ENCODE measurements at places on chromosomes 7 and 10.

DNA sequence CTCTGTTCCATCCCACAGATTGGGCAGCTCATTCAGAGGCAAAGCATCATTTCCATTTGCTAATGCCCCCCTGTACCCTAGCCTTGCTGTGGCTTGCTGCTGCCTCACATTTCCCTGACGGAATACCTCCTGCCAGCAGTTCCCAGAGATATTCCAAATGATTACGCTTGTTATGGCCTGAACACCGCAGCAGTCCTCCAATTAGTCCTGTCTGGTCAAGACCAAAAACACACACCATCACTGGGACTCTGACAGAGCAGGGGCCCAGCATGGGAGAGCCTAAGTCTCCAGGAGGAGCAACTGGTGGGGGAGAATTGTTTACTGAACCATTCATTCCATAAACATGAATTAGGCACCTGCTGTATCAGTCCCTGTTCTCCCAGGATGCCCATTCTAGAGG is 6.1 kb downstream of the OGDHL start:
- no peak for DNase-seq

DNA sequence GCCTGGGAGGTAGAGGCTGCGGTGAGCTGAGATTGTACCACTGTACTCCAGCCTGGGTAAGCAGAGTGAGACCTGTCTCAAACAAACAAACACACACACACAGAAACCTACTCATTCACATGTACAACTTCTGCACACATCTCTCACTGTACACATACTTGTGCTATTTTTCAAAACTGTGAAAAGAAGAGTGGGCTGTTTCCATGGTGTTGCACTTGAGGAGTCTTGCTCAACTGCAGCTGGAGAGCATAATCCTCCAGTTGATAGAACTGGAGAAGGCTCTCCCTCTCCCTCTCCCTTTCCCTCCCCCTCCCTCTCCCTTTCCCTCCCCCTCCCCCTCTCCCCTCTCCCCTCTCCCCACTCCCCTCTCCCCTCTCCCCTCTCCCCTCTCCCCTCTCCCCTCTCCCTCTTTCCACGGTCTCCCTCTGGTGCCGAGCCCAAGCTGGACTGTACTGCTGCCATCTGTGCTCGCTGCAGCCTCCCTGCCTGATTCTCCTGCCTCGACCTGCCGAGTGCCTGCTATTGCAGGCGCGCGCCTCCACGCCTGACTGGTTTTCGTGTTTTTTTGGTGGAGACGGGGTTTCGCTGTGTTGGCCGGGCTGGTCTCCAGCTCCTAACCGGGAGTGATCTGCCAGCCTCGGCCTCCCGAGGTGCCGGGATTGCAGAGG is 43.7 kb upstream of the DLD start:
- DNase-seq, result no peak

GRCh38 chr7:81607987-81608386 is 161.9 kb downstream of the HGF start:
- no peak for DNase-seq

- DNase-seq, result no peak
Measured at GRCh38 chr7:142030294-142030693, 34.6 kb downstream of the MGAM start.

- DNase-seq, result no peak
Measured at GRCh38 chr10:117519286-117519685, 23.3 kb upstream of the EMX2 start.

DNA sequence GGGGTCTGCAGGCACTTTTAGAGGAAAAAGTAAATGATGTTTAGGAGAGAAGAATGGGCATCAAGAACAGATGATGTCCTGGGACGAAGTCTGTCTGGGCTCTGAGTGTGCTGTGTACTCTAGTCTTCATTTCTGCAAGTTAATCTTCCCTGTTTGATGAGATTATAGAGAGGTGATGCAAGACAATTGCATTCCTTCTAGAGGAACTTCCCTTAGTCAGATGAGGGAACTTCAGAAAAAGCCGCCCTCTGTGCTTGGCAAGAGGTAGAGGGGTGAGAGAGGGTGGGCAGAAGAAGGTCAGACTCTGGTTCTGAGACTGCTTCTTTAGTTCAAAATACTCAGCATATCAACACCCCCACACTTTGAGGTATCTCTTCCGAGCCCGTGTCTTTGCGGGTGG is 797.9 kb downstream of the LRMDA start:
- DNase-seq, result no peak

DNA sequence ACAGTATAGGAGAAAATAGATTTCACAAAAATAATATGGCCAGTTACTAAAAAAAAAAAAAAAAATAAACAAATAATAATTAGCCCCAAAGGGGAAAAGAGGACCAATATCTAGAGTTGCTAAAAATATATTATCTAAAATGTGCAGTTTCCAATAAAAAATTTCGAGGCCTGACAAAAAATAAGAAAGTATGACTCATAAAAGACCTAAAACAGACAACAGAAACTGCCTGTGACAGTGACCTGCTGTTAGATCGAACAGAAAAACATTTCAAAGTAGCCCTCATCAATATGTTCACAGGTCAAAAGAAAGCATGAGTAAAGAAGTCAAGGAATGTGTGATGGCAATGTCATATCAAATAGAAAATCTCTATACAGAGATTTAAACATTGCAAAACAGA is 11.8 kb upstream of the TSPAN12 start:
- no peak for DNase-seq

GRCh38 chr10:62915158-62915557 is 99.0 kb upstream of the EGR2 start:
- DNase-seq, result no peak

GRCh38 chr7:140745266-140746058 is 49.0 kb downstream of the NDUFB2 start:
- DNase-seq, result no peak

DNA sequence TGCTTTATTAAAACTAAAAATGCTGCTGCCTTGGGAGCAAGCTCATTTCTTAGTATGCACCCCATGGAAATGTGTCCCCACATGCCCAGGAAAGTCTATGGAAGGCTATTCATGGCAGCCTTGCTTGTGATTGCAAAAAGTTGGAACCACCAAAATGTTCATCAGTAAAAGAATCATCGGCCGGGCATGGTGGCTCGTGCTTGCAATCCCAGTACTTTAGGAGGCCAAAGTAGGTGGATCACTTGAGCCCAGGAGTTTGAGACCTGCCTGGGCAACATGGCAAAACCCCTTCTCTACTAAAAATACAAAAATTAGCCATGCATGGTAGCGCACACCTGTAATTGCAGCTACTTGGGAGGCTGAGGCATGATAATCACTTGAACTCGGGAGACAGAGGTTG is 79.8 kb downstream of the ARHGAP22 start:
- no peak for DNase-seq

DNA sequence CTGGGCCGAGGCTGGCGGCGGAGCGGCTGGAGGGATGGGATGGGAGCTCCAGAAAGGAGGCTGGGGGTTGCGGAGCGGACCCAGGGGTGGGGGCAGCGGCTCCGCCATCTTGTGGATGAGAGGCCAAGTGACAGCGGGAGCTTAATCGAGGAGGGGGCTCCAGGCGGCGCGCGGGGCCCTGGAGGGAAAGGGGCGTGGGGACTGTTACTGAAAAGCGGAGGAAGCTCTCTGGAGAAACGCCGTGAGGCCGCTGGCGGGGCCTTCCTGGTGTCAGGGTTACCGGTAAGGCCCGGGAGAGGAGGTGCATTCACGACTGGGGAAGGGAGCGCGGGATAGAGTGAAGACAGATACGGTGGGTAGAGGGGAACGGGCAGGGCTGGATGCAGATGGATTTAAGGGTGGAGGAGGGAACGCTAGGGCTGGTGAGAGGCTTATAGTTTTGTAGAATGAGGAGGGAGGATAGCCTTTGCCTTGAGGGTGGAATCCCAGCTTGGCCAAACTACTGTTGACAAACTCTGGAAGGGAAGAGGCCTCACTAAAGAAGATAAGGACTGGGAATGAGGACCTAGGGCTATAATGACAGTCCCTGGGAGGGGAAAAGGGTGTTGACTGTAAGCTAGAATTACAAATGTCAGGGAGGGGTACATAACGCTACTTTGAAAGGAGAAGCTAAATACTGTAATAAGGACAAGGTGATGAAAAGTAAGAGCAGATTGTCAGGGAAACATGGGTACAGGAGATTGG is 535 bp downstream of the BTRC start:
- DNase-seq, result no peak

GRCh38 chr7:95549818-95550529 is 46.3 kb downstream of the PDK4 start:
- DNase-seq, result no peak

DNA sequence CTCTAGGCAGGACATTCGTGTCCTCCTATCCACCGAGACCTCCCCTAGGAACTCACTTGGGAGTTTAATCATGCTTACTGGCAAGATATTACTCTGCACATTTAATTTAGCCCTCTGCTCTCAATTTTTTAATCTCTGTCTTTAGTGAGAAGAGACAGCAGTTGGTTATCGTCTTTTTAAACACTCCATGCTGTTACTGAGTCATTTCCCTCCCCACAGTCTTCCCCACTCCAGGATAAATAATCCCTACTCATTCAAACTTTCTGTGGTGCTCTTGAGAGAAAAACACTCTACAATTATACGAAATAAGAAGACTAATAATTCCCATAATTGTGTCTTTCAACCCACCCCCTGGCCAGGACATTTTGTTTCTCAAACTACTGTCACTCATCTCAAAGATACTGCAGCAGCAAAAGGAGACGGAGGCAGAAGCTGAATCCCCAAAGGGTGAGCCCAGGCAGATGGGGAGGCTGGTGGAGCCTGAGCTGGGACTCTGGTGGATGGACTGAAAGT is 84.2 kb downstream of the ANK3 start:
- no peak for DNase-seq

- DNase-seq, result no peak
Measured at GRCh38 chr7:46153583-46153950, 232.5 kb upstream of the IGFBP3 start.

GRCh38 chr10:79984851-79985250 is 35.9 kb upstream of the SFTPD start:
- DNase-seq, result no peak

GRCh38 chr10:16890691-16891090 is 73.5 kb upstream of the RSU1 start:
- no peak for DNase-seq

GRCh38 chr7:11524476-11525397 is 307.3 kb downstream of the THSD7A start:
- peak; percentile 20 for DNase-seq

DNA sequence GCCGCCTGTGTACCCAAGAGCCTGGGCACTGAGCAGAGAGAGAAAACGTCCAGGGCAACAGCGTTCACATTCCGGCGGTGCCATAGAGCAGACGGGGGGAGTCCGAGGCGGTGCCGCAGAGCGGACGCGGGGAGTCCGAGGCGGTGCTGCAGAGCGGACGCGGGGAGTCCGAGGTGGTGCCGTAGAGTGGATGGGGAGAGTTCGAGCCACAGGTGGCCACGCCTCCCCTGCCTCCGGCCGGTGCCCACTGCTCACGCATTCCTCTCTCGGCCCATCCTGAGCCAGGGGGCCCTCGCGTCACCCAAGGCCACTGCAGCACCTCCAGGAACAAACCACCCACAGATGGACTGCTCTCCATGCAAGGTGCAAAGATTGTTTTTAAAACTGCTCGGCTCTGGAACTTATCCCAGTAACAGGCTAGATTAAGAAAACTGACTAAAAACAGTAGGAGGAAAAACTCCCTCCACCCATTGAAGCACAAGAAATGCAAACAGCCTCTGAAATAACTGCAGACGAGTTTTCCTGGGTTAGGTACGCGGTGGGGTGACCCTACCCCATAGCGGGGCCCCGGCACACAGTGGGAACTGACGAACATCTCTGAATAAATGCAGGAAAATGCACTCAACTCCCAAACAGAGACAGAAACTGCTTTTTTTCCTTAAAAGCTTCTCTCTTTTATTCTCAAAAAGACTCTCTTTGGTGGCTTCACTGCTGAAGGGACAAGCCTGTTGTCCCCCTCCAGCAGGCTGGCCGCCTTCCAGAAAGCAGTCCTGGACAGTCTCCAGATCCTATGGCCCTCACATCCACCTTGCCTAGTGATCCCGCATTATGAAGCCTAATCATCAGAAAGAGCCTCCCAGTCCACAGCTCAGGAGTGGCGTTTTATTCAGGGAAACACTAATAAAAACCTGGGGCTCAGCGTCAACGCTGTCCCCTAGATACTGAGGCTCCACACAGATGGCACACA is 55.9 kb downstream of the DIP2C start:
- DNase-seq, result no peak

DNA sequence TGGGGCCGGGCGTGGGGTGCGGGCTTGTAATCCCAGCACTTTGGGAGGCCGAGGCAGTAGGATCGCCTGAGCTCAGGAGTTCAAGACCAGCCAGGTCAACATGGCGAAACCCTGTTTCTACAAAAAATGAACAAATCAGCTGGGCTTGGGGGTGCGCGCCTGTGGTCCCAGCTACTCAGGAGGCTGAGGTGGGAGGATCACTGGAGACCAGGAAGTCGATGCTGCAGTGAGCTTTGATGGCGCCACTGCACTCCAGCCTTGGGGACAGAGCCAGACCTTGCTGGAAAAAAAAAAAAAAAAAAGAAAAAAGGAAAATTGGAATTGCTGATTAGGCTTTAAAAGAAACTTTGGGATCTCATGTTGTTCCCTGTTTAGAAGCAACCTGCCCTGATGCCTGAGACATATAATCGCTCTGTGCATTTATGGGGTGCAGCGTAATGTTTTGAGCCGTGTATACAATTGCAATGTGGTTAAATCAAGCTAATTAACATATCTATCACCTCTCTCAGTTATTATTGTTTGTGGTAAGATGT is 851 bp downstream of the AKR1E2 start:
- no peak for DNase-seq
